Amniotic stem cell (primary cell): ENCODE measurements at places on chromosomes 2 and 18.
A peak's percentile ranks its signal among the peaks of the same experiment; 100 is the strongest.

GRCh38 chr2:223222397-223222796 is 170.4 kb downstream of the KCNE4 start:
- DNase-seq, result no peak

DNA sequence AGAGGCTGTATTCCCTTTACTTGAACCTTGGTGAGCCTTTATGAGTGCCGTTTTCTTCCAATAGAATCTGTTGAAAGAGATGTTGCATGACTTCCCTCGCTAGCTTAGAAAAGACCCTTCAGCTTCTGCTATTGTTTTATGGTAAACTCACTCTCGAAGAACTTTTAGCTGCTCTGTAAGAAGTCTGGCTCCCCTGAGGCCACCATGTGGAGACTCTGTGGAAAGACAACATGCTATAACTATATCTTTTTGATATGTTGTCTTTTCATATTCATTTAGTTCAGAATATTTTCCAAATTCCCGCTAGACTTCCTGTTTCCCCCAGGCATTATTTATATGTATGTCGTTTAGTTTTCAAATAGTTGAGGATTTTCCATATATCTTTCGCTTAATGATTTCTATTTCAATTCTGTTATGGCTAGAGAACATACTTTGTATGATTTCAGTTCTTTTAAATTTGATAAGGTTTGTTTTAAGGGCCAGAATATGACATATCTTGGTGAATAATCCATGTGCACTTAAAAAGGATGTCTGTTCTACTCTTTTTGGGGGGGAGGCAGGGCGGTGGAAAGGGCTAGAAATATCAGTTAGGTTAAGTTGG is 64.1 kb downstream of the PTPN4 start:
- peak; percentile 19 for DNase-seq

- no peak for DNase-seq
Observed at GRCh38 chr2:28287256-28287915, 105.3 kb upstream of the FOSL2 start.

DNA sequence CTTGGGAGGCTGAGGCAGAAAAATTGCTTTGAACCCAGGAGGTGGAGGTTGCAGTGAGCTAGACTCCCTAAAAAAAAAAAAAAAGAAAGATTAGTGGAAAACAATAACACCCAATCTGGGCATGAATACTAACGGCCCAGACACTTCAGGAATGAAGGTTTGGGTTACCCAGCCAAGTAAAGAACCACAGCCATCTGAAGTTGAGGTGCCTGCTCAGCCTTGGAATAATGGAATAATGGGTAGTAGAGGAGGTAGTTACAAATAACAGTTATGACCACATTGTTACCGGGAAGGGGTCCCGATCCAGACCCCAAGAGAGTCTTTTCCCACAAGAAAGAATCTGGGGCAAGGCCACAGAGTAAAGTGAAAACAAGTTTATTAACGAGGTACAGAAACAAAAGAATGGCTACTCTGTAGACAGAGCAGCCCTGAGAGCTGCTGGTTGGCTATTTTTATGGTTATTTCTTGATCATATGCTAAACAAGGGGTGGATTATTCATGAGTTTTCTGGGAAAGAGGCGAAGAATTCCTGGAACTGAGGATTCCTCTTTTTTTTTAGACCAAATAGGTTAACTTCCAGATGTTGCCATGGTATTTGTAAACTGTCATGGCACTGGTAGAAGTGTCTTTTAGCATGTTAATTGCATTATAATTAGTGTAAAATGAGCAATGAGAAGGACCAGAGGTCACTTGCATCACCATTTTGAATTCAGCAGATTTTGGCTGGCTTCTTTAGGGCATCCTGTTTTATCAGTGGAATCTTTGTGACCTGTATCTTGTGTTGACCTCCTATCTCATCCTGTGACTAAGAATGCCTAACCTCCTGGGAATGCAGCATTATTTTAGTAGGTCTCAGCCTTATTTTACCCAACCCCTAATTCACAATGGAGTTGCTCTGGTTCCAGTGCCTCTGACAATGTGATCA is 96.2 kb upstream of the HAAO start:
- no peak for DNase-seq

DNA sequence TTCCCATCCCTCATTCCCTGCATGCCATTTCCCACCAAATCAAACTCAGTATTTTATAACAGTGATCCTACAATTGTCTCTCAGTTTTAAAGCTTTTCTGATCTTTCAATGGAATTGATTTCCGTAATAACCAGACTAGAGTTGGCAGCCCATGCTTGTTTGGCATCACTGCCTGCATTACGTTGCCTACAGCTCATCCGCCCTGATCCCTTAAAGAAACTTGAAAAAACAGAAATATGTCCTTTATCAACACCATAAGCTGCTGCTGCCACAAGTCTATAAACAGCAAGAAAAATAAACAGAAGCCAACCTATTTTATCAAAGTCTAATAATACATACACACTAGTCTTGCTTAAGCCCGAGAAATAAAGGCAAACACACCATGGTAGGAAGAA is 331.0 kb downstream of the METTL4 start:
- no peak for DNase-seq

- no peak for DNase-seq
Observed at GRCh38 chr2:23492921-23493320, 107.9 kb downstream of the KLHL29 start.

DNA sequence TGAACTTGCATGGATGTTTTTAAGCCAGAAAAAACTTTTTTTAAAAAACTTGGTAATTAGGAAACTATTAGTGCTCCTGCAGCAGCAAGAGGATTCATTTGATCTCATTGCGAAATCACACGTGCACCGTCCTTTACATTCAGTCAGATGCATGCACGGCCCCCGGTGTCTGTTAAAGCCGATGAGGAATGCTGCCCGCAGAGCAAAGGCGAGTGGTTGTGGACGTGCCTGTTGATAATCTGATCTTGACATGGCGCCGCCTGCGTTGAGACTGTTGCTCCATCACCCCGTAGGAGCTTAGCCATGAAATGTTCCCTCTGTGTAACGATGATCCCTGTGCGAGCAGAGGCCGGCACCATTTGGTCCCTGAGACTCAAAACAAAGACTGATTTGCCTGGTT is 300.0 kb downstream of the GBX2 start:
- no peak for DNase-seq

DNA sequence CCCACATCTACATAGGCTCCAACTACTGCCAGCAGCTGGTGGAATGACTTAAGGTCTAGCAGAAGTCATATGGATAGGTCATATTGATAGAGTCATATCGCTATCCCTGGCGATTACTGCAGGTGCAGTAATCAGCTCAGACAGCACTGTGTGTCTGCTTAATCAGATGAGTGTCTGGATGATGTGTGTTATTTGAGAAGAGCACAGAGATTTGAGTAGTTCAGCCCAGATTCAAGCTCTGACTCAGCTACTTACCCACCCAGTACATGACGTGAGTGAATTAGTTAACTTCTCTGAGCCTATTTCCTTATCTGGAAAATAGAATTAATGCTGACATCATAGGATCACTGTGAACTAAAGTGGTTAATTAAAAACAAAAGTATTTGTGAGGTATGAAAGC is 78.9 kb downstream of the EHD3 start:
- DNase-seq, result peak; percentile 21

DNA sequence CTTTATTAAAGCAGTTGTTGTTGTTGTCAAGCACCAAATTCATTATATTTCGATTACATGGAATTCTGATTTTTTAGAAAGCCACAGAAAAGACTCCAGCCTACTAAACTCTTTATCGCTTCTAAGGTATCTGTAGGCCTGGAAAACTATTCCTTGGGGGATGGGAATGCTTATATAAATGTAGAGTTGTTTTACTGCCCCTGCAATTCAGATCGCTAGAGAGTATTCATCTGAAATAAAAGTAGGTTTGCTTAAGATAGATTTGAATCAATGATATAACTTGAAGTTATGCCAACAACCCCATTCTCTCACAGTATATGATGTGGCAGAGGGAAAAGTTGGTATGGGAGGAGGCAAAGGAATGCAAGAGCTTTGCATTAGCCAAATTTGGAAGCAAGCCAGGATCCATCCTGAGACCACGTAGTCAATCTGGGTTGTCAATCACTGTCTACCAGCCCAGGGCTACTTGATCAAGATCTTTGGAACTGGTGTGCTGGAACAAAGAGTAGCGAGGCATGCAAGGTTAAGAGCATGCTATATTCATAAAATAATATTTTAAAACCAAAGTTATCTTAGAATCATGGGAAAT is 95.9 kb downstream of the LYPD6B start:
- DNase-seq, result no peak

DNA sequence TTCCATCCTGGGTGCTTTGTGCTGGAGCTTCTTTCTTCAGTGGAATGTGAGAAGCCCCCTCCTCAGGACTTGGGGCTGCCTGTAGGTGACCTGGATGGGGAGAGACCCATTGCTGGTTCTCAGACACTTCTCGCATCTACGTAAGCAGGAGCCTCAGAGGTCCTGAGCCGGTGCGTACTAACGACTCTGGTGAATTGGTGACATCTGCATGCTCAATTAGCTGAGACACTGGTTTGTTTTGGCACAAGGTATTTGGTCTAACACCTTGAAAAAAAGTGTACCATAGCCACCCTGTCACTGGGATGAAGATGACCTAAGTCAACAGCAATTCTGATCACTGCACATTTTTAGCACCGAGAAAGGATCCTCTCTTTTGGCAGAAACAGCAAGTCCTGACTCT is 57.7 kb downstream of the LRRC30 start:
- no peak for DNase-seq

- no peak for DNase-seq
Observed at GRCh38 chr2:194015751-194016150, 1641.3 kb upstream of the SLC39A10 start.

- no peak for DNase-seq
Observed at GRCh38 chr2:10306901-10307463, 4.3 kb downstream of the HPCAL1 start.

GRCh38 chr2:43507137-43507536 is 88.7 kb downstream of the THADA start:
- DNase-seq, result no peak

- no peak for DNase-seq
Observed at GRCh38 chr2:168529900-168530561, 74.0 kb downstream of the CERS6 start.

DNA sequence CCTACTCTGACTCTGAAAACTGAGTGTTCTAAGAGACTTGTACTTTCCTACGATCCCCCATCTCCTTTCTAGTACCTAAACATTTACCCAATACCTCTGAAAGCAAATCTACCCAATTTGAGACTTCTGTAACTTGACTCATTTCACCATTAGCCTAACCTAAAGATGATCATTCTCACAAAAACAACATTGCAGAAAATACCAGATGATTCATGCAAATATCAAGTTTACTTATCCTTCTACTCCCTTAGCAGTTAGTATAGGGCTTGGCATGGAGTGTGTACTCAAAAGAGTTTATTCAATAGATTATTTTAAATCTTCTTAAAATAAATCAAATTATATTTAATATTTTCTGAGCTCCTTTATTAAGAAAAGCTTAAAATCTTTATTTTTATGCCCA is 89.6 kb downstream of the NR4A2 start:
- no peak for DNase-seq

DNA sequence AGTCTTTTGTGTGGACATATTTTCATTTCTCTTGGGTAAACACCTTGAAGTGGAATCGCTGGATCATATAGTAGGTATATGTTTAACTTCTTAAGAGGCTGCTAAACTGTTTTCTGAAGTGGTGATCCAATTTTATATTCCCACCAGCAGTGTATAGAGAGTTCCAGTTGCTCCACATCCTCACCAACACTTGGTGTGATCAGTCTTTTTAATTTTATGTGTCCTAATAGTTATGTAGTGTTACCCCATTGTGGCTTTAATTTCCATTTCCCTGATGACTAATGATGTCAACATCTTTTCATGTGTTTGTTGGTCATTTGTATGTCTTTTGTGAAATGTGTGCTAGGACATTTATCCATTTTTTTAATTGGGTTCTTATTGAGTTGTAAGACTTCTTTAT is 56.9 kb downstream of the DGKD start:
- no peak for DNase-seq

GRCh38 chr18:24176727-24177416 is 38.0 kb downstream of the CABYR start:
- DNase-seq, result peak; percentile 25

DNA sequence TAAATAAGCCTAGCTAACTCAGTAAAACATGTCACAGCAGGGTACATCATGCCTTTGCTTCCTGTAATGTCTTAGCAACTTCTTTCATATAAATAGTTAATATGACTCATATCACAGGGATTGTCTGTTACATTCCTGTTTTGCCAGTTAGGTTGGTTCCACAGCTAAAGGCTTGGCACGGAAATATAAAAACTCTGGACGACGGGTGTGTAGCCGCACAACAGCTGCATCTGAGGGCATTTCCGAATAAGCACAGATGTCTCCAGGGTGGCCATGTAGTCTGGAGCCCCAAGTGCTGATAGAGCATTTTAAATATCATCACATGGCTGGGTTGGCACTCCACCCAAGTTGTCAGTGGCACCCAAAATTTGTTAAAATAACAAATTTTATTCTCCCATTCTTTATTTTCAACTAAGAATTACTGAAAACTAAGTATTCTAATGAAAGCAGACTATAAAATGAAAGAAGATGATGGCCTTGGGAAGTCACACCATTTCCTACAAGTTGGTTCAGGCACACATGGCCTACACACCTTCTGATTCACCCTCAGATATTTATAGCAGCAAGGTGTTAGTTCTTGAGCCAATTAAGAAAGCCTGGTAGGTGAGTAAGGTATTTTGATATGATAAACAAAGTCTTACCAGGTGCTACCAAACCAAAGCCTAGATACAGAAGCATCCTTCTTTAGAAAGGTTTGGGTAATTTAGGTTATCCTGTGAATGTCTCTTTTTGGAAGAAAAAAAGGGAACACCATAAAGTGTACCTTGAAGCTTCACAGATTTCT is 61.8 kb upstream of the STK17B start:
- DNase-seq, result peak; percentile 49

DNA sequence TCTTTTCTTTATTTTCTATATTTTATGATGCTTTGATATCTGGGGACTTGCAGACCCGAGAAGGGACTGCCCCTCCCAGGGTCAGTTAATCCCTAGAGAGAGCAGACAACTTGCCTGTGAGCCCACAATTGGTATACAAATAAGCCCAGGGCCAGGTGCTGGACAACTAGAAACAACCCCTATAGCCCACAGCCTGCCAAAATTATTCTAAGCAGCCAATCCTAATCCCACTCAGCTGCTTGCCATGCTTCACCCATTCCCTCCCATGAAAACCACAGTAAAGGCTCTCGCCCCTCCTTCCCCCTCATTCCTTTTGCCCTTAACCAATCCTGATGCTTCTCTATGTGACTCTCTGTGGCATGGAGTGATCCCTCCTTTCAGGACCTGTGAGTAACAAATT is 380.7 kb downstream of the RBM43 start:
- DNase-seq, result no peak

GRCh38 chr2:190809876-190810525 is 70.6 kb upstream of the GLS start:
- no peak for DNase-seq

DNA sequence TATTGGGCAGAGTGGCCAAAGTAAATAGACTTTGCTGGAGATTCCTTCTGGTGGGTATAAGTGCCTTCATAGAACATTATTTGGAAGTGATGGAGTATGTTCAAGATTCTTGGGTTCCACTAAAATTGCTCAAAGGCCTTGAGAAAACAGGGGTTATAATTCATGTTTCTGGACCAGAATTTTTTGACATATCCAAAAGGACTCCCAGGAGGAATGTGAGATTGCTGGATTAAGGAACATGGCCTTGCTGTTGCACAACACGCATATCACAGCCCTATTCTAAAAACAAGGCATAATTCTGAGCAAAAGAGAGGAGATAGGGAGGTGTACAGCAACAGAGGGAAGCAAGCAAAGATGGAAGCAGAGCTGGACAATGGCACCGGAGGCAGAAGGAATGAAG is 111.7 kb upstream of the TNP1 start:
- DNase-seq, result no peak

- DNase-seq, result no peak
Observed at GRCh38 chr2:30915486-30915885, 108.2 kb upstream of the CAPN13 start.
